RWPE2 (cell line): ENCODE measurements at places on chromosomes 16 and 17.

DNA sequence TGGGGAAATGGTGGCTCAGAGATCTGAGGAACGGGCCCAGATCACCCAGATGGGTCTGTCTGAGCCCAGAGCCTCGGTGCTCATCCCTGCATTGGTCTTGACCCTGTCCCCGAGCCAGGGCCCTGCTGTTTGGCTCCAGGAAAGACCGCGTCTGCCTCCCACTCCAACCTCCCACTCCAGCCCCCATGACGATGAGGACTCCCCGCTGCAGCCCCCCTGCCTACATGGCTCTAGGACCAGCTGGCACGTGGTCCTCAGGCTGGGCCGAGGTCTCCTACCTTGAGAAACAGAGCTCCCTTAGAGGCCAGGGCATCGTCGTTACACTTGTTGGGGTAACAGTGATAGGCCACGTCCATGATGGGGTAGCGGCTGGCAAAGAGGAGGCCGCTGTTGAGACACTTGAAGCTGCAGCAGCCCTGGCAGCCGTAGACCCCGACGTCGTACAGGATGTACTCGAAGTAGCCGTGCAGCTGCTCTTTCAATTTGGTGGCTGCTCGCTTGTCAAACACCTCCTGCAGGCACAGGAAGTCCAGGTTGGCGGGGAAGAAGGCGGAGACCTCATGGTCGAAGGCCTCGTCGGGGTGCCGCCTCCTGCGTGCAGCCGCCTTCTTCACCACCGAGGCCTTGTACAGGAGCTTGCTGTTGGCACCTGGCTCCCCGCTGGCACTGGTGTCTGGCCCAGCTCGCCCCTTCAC is 59.9 kb downstream of the PRMT7 start:
- no peak for DNase-seq

- no peak for DNase-seq
Observed at GRCh38 chr17:40303009-40303657, 5.8 kb upstream of the RARA start.

DNA sequence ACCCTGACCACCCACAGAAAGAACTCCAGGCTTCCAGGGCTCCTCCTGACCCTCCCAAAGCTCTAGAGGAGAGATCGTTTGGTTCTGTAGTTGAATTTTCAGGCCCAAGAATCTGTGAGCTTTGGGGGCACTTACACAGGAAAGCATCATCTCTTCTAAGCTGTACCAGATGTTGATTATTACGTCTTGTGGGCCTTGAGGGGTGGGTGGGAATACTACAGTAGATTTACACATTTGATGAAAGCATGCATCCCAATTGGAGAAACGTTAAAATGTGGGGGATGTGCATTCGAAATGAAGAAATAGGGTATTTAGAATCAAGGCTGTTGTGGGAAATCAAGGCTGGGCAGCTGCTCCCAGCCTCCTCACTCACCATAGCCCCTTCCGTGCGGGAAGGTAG is 61.9 kb downstream of the MGAT5B start:
- DNase-seq, result no peak

DNA sequence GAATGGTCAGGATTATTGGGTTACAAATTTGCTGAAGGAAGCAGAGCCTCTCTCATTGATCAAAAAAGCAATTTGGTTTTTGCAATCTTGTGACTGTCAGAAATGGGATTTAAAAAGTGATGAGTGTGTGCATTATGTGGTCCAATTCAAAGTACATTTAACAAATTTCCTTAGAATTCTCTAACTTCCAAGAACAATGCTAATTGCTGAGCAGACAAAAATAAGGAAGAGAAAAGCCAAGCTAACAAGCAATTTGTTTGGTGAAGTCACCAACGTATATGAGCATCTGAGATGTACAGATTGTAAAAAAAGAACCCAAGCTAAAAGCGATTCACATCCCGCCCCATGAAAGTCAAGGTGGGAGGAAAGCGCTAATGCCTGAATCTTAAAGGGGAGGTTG is 1643.9 kb downstream of the CDH8 start:
- no peak for DNase-seq

DNA sequence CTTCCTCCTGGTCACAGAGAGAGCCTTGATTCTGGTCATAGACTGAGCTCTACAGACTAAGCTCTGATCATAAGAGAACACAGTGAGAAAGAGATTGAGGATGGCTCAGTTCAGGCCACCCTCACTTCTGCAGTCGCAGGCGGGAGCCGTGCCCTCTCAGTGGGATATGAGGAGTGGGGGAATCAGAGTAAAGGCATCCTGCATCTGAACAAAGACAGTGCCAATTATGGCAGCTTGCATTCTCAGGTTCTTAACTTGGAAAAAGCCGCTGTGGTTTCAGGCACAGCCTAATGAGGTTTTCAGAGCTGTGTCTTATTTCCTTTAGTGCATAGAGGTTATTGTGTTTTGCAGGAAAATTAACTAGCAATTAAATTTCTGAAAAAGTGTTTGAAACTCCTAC is 134.4 kb upstream of the NLRP1 start:
- DNase-seq, result no peak

GRCh38 chr17:20935740-20936139 is 107.1 kb downstream of the USP22 start:
- no peak for DNase-seq

GRCh38 chr17:83200231-83200699 is 120.9 kb downstream of the METRNL start:
- peak; percentile 42 for DNase-seq
